ENCODE measurements at places on chromosomes 1 and 21.
A peak's percentile ranks its signal among the peaks of the same experiment; 100 is the strongest.

- peak; percentile 62 for DNase-seq
Observed at GRCh38 chr1:247078258-247079140, at the start of gene ZNF670. Gene ZNF670, minus strand, starts transcription at chr1:247078811. Its CDS starts 215 bp downstream, at chr1:247078596.

DNA sequence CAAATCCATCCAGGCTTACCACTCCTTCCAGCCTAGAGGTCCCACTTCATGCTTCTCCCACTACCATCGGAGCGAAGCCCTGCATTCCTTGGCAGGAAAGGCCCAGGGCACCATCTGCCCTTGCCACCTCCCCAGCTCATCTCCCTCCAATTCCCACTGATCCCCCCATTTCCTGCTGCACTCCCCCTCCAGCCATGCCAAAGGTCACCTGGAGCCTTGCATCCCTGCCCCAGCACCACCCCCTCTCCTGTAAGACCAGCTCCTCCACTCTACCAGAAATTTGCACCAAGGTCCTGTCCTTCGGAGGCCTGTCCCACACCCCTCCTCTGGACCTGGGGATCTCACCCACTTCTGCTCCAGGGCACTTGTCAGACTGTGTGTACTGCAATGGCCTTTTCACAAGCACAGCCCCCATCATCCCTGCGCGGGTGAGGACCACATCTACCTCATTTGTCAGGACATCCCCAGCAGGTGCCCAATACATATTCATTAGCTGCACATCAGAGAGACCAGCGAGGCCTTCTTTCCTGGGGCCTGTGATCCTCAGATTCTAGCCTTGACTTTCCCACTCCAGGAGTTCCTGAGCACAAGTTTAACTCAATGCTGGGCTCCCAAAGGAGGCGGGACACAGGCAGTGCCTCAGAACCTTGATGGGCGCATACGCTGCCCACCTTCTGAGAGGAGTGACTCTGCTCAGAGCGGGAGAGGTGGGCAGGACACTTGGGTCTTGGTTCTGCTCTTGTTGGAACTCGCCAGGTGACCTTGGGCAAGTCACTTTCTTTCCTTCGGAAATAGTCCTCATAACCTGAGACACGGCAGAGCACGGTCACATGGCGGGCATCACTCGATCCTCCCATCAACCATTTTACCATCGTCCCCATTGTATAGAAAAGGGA lies 49.9 kb upstream of the EDN2 start:
- DNase-seq, result no peak

GRCh38 chr21:14477133-14477532 lies 69.0 kb downstream of the SAMSN1 start:
- no peak for DNase-seq

DNA sequence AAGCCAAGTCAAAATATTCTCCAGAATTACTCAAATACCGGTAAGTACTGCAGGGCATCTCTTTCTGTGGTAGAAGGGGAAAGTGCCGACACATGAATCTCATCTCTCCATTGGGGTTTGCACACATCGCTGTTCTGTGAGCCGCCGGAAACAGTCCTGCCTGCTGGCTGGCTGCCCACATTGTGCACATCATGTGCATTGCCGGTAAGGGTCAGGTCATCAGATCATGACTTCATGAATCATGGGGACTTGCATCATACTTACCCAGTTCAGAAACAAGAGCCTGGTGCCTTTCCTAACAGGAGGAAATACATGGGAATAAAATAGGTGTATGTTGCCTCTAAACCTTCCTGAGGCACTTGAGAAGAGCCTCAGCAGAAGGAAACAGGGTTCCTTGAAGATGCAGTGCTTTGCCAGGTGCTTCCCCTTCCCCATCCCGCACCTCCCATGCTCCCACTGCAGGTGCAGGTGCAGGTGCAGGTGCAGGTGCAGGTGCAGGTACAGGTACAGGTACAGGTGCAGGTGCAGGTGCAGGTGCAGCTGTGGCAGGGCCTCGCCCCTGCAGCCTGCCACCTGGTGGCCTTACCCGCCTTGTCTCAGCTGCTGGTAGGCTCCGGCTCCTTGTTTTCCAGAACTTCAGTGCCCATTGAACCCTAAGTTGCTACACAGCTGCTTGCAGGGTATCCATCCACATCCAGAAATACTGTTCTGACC lies 26.5 kb downstream of the GPR137B start:
- no peak for DNase-seq

GRCh38 chr1:22919341-22920025 lies 53.2 kb downstream of the LACTBL1 start:
- DNase-seq, result no peak

- DNase-seq, result no peak
Observed at GRCh38 chr1:246921481-246921880, 10.3 kb downstream of the AHCTF1 start.

DNA sequence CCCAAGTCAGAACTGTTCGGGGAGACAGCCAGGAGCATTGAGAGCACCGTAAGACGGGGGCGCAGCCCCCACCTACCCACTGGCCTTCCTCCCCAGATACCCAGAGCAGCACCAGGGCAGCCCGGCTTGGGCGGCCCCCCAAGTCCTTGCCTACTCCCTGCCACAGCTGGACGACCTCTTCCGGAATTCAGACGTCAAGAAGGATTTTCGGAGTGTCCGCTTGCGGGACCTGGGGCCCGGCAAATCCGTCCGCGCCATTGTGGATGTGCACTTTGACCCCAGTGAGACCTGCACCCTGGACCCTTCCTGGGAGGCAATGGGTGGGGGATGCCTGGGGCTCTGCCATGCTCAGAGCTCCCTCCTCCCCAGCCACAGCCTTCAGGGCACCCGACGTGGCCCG lies 26.7 kb downstream of the RNF223 start:
- DNase-seq, result no peak

GRCh38 chr1:198651650-198652400 lies 13.0 kb downstream of the PTPRC start:
- no peak for DNase-seq

- DNase-seq, result no peak
Observed at GRCh38 chr1:79791488-79792218, 785.1 kb upstream of the ADGRL4 start.

GRCh38 chr21:34983680-34984086 lies 65.4 kb downstream of the RUNX1 start:
- peak; percentile 15 for DNase-seq

- no peak for DNase-seq
Observed at GRCh38 chr1:26786437-26787380, 1.0 kb upstream of the PIGV start.

All from activated CD8-positive, alpha-beta memory T cell treated with anti-CD3 and anti-CD28 coated beads for 1 hour (primary cell).